ENCODE measurements at places on chromosomes 11 and 22.

DNA sequence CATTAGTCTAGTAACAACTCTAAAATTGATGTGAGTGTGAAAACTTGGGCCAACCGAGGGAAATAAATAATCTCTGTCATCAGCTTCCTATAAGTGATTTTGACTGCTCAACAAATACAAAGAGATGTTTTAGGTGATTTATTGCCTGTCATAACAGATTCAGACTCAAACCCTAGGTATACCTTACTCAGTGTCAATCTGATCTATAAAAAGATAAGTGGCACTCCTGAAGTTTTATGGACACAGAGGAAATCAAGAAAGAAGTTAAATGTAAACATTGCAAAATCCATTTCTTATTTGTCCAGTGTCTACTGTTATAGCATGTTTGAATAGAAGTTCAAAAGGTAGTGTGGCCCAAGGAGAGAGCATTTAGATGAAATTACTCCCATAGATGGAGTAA lies 30.4 kb upstream of the TYR start:
- DNase-seq, result no peak

GRCh38 chr11:131530407-131530806 lies 160.0 kb downstream of the NTM start:
- DNase-seq, result no peak

- DNase-seq, result no peak
Measured at GRCh38 chr11:57422669-57423068, 4.3 kb downstream of the SLC43A3 start.

DNA sequence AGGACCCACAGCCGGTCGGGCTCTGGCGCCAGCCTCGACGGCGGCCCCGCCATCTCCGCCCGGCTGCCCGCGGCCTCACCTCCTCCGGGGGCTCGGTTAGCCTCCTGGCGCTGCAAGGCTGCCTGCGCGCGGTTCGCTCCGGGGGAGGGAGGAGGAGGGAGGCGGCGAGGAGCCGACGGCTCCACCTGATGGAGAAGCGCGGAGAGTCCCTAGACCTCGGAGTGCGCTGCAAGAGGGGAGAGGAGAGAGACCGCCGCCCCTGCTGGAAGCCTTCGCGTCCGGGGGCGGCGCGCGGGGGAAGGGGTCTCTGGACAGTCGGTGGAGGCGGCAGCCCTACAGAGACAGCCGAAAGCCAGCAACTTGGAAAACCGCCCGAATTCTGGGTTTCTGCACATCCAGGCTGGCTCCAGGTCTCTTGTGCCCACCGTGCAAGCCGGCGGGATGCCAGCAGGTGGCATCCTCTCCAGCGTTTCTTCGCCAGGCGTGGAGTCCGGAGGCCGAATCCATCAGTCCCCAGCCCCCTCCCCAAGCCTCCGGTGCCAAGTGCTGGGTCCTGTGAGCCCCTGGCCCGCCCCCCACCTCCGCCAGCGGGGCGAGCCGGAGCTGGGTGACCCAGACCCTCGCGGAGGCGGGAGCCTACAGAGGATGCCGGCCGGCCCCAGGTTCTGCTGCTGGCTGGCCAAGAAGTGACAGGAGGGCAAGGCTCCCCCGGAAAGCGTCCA lies 2.9 kb upstream of the KIRREL3 start:
- no peak for DNase-seq

DNA sequence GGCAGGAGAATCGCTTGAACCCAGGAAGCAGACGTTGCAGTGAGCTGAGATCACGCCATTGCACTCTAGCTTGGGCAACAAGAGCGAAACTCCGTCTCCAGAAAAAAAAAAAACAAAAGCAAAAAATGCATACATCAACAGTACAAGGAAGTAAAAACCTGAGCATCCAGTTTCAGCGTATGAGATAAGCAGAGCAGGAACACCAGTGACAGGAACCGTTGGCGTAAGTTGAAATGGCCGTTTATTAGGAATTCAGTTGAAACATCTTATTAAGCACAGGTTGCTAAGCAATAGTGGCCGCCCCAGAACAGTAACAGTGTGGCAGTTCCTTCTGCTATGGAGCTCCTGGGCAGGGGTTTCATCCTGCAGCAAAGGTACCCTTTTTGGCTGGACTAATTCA lies 4.0 kb upstream of the L3MBTL2 start:
- no peak for DNase-seq
